SJSA1 (cell line): ENCODE measurements at places on chromosomes 6 and 20. TPM values are rescaled to one million over a fixed set of nuclear protein-coding genes. Genes with fewer than 3 reads are reported as not detected.

GRCh38 chr6:75563032-75563431 is 38.6 kb upstream of the SENP6 start:
- DNase-seq: peak; percentile 11

- DNase-seq: no peak
Measured at GRCh38 chr20:53748821-53749421, 155.3 kb upstream of the ZNF217 start.

DNA sequence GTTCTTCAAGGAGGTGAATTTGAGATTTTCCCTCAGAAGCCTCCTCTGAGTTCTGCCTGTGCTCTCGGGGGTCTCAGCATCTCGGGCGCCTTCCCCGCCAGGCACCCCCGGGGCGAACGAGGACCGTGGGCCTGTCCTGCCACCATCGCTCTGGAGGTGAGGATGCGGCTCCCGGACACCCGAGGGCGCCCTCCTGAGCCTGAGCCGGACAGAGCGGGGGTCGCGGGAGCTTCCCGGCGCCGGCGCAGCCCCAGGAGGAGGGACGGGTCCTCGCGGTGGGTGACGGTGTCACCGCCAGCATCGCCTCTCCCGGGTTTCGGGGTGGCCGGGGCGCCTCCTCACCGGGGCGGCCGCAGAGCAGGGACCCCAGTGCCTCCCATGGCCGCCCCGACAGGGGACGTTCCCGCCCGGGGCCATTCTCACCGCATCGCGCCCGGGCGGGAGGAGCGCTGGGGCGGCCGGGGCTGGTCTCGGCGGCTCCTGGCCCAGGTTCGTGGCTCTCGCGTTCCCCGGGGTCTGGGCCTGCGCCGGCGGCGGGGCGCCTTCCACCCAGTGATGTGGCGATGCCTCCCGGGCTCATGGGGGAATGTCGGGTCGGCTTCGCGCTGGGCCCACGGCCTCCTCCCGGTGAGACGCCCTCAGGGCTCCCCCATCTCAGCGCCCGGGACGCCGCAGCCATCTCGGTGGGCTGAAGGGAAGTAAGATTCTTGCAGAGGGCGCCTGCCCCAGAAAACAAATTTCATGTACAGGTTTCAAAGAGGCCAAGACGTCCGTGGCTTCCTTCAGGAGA is 210.5 kb downstream of the ERMARD start:
- DNase-seq: no peak

- no peak for DNase-seq
Measured at GRCh38 chr6:56752534-56752933, 109.8 kb upstream of the DST start.

DNA sequence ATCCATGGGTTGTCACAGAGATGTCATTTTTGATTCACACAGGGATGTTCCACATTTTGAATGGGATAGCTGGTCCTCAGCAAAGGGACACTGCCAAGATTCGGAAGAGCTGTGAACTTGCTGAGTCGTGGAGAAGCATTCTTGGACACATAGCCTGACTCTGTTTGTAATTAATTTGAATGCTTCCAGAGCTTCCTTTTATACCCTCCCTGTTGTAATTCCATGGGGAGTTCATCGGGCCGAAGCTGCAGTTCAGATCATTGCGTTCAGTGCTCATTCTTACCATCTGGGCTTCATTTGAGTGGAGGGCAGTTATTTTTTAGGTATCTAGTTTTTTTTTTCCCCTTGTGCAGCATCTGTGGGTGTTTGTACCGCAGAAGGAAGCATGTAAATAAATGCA is 126.5 kb downstream of the SLC24A3 start:
- DNase-seq: no peak

GRCh38 chr20:55936209-55936595 is 69.1 kb downstream of the CBLN4 start:
- DNase-seq: no peak

GRCh38 chr6:47446669-47447330 is 30.8 kb upstream of the CD2AP start:
- DNase-seq: no peak

DNA sequence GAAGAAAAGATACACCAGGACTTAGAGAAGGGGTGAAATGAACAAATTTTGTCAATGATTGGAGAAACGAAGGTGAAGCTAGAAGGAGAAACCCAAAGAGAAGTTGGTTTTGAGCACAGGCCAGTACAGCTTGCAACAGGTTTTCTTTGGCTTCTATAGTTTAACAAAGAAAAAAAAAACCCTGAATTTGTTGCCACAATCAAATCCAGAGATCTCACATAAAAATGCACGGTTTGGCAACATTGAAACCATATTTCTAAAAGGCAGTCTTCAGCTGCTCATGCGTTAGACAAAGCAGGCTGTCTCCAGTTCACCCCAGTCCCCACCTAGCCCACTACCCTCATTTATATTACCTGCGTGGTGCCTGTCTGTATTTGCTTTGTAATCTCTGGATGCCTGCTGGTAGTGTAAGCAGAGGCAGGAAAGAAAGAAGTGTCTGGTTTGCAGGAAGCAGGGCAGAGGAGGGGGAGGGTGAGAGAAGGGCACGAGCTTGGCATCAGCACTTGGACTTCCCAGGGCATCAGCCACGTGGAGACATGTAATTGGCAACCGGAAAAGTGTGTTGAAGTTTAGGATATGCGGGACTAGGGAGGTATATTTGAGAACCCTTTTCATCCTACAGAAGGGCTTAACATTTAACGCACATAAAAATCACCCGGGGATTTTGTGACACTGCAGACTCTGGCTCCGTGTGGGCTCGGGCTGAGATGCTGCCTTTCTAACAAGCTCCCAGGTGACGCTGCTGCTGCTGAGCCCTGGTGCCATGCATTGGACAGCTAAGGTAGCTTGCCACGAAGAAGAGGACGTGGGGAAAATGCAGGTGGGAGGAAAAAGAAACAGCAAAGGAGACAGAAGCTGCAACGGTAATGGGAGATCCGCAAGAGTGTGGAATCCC is 14.4 kb downstream of the PFDN4 start:
- no peak for DNase-seq

GRCh38 chr20:23627501-23627900 is 10.3 kb downstream of the CST3 start:
- DNase-seq: no peak

DNA sequence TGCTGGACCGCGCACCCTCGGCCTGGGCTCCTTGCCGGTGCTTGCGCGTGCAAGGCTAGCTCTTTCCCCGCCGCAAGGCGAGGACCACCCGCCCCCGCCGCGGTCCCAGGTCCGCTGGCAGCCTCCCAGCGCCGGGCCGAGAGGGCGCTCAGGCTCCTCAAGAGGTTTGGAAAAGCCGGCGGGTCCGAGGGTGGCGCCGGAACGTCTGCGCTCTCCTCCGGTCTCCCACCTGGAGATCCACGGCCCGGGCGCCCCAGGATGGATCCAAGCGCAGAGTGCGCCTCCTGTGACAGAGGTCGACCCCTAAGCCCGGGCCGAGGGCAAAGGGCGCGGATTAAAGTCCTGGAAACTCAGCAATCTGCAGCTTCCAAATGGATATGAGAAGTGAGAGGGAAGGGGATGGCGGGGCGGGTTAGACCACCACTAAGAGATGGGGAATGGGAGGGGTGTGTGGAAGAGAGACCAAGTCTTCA is 575 bp upstream of the MICAL1 start:
- no peak for DNase-seq

GRCh38 chr6:18363746-18364145 is 23.4 kb upstream of the RNF144B start:
- DNase-seq: no peak

The DNAAF9 gene
- 9.4 and 12.3 TPM in 2 replicates for total RNA-seq

The DNMT3B gene
- 2.6 and 5.6 TPM in 2 replicates for total RNA-seq

The RBM24 gene
- total RNA-seq: 30.3 and 43.7 TPM in 2 replicates

The NRSN1 gene
- not detected in 2 replicates for total RNA-seq
